ENCODE measurements at places on chromosomes 2 and 18. TPM values are rescaled to one million over a fixed set of nuclear protein-coding genes. Genes with fewer than 3 reads are reported as not detected.

DNA sequence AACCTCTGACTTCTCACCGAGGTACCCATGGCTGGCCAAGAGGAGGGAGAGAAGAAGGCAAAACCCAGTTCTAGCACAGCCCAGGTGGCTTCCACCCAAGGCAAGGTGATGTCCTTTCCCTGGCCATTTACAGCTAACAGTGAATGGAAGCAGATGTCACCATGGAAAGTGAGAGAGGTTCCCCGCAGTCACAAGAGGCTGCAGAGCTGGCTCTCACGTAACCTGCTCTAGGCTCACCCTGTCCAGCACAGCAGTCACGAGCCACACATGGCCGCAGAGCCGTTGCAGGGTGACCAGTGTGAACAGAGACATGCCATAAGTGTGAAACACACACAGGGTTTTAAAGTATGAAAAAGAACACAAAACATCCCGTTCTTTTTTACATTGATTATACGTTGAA lies 169.4 kb downstream of the TNS1 start:
- DNase-seq = no peak
- no peaks in the 10 kb centered on the region for H3K27me3 ChIP-seq
- H3K4me1 ChIP-seq = peaks cover 17% of the 10 kb centered on the region
- no peaks in the 10 kb centered on the region for H3K36me3 ChIP-seq

DNA sequence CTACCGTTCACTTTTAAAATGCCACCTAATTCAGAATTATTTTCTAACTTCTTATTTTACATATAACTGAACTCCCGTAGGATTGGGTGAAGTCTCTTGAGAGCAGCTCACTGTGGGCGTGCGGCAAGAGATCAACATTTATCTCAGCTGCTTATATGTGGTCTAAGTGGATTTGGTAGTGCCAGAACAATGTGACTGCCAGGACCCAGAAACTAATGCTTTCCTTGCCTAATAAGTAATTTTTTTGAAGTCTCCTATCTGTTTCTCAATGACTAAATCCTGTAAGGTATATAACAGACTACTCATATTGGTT lies 11.2 kb upstream of the NFE2L2 start:
- no peak overlapping the region for H3K4me3 ChIP-seq
- no peak overlapping the region for H3K27ac ChIP-seq
- no peak for DNase-seq
- no peaks in the 10 kb centered on the region for H3K36me3 ChIP-seq

Gene GCG
- not detected for total RNA-seq

Gene ABCG8
- not detected for total RNA-seq
